Fibroblast of skin of scalp (primary cell): ENCODE measurements at places on chromosomes 11 and 22.

DNA sequence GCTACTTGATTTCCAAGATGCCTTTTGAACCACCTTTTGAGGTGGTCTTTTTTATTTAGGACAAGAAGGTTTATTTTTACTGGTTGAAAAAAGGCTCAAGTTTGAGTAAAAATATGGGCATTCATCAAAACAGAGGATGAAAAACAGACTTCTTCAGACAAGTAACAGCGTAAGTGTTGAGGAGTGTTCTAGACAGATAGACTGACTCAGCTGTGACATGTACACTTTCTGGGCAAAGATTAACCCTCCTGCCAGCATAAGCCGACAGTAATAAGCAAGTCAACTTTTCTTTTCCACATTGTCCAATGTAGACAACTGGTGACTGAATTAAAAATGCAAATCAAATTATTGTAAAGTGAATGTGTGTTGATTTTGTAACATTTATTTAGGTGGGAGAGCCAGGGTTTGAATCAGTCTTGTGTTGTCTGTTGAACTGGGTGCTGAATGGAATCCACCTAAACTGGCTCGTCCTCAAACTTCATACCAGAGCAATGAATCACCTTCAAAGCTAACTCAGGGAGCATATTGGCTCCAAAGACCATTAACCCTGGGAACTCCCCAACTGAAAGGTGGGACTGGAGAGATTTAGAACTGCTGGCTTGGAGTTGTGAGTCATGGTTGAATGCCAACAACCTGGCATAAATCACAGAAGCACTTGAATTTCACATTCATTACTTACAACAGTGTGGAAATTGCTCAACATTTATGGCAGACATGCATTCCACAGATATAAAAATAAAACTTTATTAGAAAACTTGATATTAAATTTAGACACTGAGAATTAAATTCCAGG is 377.0 kb downstream of the ETS1 start:
- peak; percentile 93 for DNase-seq

DNA sequence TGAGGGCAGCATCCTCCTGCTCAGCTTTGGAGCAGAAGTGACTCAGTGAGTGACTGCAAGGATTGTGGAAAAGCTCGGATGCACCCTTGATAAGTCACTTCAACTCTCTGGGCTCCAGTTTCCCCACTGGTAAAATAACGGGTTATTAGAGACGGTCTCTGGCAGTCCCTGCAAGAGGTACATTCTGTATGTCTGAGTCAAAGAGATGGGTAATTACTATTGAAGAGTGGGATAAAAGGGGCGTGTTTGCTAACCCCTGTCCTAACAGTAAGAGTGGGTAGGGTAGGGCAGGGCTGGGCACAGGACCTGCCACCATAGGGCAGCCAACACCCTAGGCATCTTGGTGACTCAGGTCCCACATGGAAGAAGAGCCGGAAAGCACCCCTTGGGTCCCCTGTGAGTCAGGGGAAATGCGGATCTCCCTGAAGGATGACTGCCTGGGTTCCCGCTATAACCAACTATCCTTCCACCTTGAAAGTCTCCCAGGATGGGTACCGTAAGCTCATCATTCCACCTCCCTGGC is 7.3 kb upstream of the AHNAK start:
- peak; percentile 91 for DNase-seq

GRCh38 chr11:69158301-69159149 is 2.8 kb downstream of the SMIM38 start:
- no peak for DNase-seq

GRCh38 chr11:102385085-102386007 is 38.3 kb downstream of the BIRC2 start:
- DNase-seq, result no peak

GRCh38 chr11:76666830-76667229 is 3.7 kb downstream of the LRRC32 start:
- DNase-seq, result no peak

DNA sequence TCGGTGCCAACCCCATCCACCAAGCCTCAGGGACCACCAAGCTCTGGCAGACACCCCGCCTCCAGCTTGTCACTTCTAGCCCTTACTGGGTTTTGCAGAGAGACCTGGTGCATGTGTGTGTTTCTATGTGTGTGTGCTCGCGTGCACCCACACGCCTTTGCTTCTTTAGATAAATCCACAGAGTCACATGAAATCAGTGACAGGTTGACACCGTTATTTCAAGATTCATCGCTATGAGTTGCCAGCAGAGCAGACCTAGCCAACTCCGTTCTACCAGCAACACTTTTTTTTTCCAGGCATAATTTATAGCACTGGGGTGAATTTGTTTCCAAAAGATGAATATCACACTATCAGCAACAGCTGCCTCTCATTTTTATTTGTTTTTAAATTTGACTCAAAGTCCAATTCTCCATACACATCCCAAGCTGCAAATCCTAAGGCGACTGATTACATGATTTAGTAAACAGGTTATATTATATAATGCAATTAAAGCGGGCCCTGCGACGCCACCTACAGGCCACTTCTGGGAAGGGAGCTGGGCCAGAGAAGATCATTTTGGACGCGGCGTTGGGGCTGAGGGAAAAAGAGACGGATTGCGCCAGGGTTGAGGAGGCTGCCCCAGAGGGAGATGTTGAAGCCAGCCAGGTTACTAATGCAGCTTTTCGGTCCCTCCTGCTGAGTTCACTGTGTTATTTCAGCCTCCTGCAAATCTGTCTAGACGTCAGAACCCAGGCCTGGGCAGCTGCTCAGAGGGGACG is 150.5 kb downstream of the FEZ1 start:
- DNase-seq, result peak; percentile 87

GRCh38 chr11:64787526-64788320 is 9.4 kb upstream of the SF1 start:
- DNase-seq, result peak; percentile 27

DNA sequence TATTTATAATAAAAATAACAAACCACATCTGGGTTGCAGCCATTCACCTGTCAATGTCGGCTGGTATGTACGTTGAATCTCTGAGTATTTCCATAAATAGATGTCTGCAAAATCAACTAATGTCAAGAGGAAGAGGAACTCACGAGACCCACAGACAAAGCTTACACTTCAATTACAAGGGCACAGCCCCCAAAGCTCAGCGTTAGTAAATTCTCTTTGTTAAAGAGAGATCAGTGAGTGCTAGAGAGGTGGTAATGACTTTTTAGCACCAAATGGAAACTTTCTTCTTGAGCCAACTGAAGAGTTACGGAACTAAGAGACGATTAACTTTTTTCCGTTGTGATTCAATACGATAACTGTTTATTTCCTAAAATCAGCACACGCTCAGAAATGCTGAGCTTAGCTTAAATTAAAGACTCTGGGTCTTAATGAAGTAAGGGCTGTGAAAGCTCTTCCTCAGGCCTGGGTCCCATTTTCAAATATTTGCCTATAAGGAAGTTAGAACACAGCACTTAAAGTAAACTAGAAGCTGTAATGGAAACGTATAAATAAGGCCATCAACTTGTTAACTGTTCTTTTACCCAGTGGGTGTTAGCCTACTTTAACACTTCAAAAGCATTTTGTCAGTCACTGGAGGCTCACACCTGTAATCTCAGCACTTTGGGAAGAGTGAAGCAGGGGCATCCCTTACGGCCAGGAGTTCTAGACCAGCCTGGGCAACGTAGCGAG is 22.8 kb upstream of the TFIP11 start:
- DNase-seq, result no peak

- no peak for DNase-seq
Measured at GRCh38 chr11:112995423-112996090, 34.3 kb downstream of the NCAM1 start.

- DNase-seq, result peak; percentile 49
Measured at GRCh38 chr11:125082611-125083311, 19.7 kb downstream of the SLC37A2 start.

DNA sequence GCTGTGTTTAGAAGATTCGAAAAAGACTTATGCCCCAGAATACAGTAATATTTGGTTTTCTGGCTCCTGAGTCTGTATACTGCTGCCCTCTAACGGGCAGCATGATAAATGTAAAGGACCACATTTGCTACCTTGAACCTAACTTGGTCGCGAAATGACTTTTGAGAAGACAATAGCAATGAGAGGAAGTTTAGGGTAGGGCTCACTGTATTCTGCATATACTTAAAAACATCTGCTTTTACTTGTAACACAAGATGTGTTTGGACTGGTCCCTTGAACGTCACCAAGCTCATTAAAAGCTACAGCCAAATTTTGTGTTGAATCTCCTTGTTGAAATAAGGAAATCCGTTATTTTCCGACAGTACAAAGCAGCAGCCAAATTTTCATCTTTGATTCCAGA is 309.1 kb downstream of the SWAP70 start:
- peak; percentile 78 for DNase-seq

DNA sequence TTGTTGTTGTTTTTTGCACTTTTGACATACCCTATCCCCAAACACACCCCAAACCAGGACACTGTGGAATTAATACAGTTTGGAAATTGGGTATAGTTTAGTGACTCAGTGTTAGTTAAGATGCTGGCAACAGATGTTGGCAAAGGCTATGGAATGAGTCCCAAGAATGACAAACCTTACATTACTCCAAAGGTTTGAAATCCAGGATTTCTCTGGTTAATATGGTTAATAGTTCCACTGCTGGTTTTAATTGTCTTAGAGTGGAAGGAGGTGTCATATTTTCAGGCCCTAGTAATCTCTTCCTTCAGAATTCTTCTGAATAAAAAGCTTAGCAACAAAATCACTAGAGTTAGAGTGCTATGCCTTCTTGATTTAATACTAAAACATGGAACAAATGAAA is 775 bp downstream of the LPXN start:
- peak; percentile 65 for DNase-seq

GRCh38 chr11:80417681-80418080 is 976.9 kb upstream of the TENM4 start:
- DNase-seq, result no peak

DNA sequence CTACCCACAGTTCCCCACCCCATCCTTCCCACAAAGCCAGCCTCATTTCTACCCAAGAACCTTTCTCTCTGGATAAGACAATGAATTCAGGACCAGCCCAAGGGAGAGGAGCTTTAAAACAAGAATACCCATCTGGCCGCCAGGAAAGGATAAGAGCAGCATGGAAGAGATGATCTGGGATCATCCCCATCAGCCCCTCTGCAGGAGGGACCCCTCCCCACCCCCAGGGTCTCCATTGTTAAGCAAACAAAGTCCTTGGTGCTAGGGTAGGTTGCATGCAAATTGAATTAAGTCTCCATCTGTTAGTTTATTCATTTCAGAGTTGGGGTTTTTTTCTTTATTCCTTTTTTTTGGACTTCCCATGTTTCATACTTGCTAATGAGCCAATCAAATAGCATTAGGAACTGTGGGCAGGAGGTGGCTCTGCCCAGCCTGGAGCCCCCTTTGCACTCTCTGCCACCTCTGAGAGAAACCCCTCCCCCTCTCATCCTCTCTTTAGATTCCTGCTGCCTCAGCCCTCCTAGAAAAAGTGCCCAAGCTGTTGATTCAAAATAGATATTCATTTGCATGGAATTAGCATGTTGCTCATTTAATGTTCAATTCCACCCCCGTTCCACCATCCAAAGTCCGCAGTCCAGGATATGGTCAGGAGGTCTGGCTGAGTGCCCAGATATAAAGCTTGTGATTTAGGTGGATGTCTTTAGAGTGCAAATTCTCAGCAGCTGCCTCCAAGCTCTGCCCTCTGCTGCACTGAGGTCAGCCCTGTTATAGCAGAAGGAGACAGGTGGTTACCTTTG is 138.5 kb upstream of the NCAM1 start:
- DNase-seq, result no peak

- no peak for DNase-seq
Measured at GRCh38 chr22:50461536-50461935, 13.3 kb downstream of the SBF1 start.

- peak; percentile 11 for DNase-seq
Measured at GRCh38 chr11:78318321-78319114, 99.1 kb downstream of the GAB2 start.

DNA sequence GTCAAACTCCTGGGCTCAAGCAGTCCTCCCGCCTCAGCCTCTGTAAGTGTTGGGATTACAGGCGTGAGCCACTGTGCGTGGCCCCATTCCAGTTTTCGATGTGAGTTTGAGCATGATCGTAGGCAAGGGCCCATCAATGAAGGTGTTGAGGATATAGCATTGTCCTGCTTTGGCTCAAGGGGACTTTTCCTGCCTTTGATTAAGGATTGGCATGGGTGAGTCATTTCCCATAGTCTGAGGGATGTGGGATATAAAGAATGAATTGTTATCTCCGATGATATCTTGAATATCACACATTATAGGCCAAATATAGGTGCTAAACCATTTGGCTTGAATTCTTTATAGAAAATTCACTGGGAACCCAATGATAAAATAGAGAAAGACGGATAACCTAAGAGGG is 30.4 kb downstream of the STIM1 start:
- no peak for DNase-seq

DNA sequence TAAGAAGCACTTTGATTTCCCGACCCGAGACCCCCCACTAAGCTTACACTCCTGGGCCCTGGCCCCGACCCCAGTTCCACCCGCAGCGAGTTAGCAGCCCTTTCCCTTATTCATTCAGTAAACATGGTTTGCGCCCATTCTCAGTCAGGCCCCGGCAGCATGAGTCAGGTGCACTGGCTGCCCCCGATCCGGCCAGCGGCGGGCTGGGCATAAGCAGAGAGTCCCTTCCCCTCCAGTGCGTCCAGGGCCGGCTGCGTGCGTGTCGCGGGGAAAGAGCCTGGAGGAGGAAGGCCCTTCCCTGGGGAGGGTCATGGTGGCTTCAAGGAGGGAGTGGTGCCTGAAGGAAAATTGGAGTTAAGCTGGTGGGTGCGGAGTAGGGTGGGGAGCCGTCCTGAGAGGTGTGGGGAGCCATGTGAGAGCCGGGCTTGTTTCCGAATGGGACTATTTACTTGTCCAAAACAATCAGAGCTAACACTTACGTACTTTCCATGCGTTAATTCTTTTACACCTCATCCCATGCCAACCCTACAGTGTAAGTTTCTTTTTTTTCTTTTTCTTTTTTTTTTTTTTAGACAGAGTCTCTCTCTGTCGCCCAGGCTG is 657 bp downstream of the IGHMBP2 start:
- DNase-seq, result peak; percentile 6

DNA sequence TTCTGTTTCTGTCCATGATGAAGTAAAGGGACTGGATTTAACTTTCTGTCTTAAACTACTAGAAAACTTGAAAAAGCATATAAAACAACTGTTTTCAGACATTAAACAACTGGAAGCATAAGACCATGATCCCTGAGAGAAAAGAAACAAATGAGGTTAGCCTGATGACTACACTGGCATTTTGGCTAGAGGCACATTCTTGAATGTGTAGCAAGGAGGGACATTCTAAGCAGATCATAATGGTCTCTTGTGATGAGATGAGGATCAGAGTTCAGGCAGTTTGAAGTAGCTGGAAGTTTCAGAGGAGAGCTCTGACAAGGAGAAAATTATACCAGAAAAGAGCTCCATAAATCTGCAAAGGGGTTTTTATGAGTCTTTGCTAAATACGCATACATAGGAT is 75.4 kb downstream of the AASDHPPT start:
- DNase-seq, result peak; percentile 11

- no peak for DNase-seq
Measured at GRCh38 chr22:24594569-24595120, 1.8 kb upstream of the LRRC75B start.
